ENCODE measurements at places on chromosomes 4 and X.
A peak's percentile ranks its signal among the peaks of the same experiment; 100 is the strongest.

DNA sequence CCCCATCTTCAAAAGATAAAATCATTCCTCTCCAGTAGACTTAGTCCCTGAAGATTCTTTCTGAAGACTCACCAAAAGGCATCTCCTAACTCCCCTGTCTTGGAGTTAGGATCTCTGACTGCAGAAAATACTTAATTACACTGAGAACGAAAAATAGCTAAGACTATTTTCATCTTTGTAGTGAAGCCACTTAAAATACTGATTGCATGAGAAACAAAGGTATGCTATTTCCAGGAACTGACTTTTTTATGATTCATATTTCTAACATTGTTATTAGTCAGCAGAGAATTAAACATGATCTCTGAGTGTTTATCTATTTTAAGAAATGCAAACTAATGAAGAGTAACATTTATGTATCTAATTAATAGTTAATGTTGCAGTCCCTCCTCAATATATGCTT lies 71.8 kb upstream of the NR3C2 start:
- no peak for DNase-seq

GRCh38 chrX:48936429-48937053 lies 17.7 kb upstream of the PIM2 start:
- DNase-seq, result peak; percentile 67

DNA sequence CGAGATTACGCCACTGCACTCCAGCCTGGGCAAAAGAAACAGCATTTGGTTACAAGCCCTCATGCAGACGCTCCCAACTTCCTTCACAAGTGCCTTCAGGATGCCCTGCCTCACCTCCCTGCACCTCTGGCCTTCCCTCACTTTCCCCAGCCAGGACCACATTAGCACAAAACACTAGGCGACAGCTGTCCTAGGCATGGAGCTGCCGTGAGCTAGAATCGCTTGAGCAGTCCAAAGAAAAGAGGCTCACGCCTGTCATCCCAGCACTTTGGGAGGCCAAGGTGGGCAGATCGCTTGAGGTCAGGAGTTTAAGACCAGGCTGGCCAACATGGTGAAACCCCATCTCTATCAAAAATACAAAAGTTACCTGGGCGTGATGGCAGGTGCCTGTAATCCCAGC lies 15.8 kb downstream of the RNF212 start:
- no peak for DNase-seq

- no peak for DNase-seq
Observed at GRCh38 chrX:13994104-13994503, 35.6 kb downstream of the GEMIN8 start.

DNA sequence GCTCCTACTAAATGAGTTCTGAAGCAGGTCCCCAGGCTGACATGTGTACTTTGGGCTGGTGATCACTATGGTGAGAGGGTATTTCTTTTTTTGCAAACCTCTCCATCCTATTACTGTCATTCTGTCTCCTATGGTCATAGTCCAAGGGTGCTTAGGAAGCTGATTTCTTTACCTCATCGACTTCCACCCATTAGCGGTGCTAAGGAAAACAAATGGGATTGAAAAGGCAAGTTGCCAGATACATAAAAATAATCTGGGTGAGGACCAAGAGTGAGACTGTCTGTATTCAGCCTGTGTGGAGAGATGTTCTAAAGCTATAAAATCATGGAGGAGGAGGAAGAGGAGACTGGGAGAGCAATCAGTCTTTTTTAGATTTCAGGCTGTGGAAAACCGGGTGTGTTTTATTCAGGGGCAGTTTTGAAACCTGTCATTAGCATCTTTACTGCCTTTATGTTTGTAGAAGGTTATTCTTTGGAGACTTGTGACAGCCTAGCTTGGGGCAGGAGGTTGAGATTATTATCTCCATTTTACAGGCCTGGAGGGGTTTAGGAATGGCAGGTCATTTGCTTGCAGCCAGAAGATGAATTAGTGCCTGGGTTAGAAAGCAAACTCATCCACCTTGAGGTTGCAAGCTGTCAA lies 1.9 kb downstream of the TMEM164 start:
- DNase-seq, result no peak

DNA sequence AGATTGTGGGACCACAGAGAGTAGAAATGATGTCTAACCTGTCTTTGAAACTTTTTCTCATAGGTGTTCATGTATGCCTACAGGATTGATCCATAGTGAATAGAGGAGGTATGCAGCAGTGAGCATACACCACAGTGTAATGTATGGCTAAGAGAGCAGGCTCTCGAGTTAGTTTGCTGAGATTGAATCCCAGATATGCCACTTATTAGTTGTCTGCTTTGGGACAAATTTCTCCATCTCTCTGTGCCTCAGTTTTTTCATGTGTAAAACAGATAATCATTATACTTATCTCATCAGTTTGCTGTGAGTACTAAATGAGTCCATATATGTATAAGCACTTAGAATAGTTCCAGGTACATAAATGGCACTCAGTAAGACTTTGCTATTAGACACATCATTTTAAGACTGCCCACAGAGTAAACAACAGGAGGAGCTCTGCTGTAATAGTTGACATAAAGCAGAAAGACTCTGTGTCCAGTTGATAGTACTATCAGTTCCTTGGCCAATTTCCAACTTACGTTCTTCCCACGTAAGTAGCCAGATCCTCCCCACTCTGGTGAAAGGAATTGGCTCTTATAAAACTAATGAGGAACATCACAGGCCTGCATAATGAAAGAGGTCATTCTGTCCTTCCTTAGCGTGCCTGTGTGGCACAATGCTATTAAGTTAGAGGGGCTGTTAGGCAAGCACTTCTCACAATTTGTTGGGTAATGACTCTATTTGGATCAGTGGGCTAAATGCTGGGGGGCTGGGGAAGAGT lies 20.7 kb upstream of the RNF150 start:
- no peak for DNase-seq

GRCh38 chr4:126560794-126561193 lies 1072.0 kb upstream of the INTU start:
- no peak for DNase-seq
